ENCODE measurements at places on chromosomes 2 and 18.

- no peak for DNase-seq
Measured at GRCh38 chr2:53752385-53752784, 15.2 kb upstream of the CHAC2 start.

DNA sequence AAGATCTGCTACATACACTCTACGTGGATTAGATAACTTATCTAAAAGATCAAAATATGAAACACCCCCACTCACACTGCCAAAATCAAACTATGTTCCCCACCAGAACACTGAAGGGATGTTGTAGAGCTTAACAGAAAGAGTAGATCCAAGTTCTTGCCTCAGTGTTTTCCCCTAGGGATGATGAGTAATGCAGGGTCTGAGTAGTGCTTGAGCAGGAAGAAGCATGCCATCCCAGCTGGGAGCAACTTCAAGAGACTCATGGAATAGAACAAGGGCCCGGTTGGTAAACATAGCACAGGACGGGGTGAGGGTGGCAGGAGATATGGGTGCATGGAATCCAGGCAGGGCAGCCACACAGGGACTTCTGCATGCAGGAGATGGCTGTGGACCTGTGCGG is 74.3 kb downstream of the SNTG2 start:
- DNase-seq = no peak

DNA sequence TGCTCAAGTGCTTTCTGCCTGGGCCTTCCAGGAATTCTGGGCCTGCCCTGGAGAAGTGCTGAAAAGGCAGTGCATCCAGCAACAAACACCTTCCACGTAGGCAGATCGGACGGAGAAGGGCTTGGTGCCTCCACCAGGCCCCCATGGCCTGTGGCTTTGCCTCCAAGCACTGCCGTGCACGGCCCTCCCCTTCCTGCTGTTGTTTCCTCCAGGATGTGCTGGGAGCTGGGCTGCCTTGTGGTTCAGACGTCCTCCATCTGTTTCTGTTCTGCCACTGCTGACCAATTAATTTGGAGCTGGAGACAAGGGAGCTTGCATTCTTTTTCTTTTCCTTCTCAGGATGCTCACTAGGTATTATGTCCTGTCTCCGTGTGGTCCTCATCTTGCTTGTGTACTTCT is 197.0 kb downstream of the HRH4 start:
- DNase-seq = no peak

- DNase-seq = no peak
Measured at GRCh38 chr2:198314559-198315153, 510.3 kb downstream of the PLCL1 start.

GRCh38 chr18:42484648-42485047 is 529.6 kb downstream of the PIK3C3 start:
- no peak for DNase-seq

Data from stimulated activated CD8-positive, alpha-beta memory T cell treated with anti-CD3 and anti-CD28 coated beads, Interleukin-7, amount 100 ng/mL, for 1 hour (primary cell).